ENCODE measurements at places on chromosomes 3 and 15.

GRCh38 chr3:53614307-53614706 lies 119.9 kb downstream of the CACNA1D start:
- DNase-seq: no peak

DNA sequence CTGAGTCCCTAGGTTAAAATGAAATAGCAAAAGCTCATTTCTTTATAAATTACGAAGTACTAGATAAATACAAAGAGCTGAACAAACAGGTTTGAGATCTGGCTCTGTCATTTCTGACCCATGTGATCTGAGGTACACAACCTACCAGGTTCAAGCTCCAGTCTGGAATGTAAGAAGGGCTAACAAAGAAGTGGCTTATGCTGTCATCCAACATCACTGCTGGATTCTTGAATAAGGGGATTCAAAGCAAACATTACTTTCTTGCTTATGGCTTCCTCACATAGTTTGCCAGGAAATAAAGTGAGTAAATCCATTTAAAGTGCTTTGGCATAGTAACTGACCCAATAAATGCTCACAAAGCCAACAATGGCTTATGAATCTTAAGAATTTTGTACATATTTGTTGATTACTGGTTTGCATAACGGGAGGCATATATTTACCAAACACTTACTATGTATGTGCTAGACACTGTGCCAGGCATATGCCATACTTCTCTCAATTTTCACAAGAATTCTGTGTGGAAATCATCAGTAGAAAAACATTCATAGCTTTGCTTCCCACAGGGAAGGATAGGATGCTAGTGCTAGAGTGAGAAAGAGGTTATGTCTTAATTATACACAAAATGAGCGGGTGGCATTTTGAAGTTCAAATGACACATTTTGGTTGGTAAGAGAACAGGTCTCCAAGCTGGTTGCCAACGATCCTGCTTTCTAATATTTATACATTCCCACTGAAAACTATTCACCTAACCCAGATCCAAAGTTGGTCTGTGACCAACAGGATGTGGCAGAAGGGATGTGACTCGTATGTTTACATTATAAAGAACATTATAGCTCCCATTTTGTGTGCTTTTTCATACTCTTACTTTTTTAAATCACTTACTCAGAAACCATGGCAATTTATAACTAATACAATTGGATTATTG lies 38.7 kb upstream of the CSPG5 start:
- DNase-seq: no peak

DNA sequence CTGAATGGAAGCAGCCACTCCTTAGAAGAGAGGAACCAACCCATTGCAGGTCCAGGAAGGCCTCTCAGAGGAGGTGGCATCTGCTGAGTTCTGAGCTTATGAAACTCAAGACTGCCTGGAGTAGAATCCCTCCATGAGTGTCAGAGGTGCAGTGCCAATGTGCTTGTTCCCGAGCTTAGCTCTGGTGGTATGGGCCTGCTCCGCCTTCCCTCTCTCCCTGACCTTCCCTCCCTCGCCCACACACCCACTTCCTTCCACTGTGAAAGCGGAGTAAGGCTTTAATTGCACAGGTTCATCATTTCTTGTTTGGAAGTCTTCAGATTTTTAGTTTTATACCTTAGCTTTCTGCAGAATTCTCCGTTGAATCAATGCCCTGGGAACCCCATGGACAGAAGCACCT lies 208.0 kb upstream of the BHLHE40 start:
- no peak for DNase-seq

GRCh38 chr3:24454856-24455255 lies 39.8 kb downstream of the THRB start:
- no peak for DNase-seq

- no peak for DNase-seq
Observed at GRCh38 chr3:4688411-4688810, 195.3 kb downstream of the ITPR1 start.

DNA sequence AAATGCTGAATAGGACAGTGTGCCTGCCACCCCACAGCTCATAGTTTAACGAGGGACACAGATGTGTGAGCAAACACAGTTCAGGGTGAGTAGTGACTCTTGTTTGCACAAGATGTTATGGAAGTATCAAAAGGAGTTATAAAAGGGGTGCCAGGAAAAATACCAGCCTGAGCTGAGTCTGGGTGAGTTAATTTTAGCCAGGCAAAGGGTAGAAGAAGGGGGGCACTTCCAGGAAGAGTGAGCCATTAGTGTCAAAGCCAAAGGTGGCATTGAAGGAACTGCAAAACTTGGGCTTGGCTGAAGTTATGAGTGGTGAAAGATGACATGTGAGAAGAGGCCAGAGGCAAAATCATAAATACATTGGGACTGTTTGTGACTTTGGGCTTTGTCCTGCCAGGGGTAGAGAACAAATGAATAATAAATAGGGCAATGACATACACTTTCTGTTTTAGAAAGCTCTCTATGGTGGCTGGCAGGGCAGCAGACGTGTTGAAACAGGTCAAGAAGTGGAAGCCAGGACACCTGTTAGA lies 1.9 kb upstream of the SPPL2A start:
- no peak for DNase-seq

GRCh38 chr3:95629802-95630201 lies 1184.6 kb upstream of the EPHA6 start:
- no peak for DNase-seq

GRCh38 chr15:81068516-81068915 lies 65.6 kb upstream of the CFAP161 start:
- DNase-seq: no peak

- DNase-seq: no peak
Observed at GRCh38 chr3:131856171-131856570, 178.6 kb downstream of the CPNE4 start.

DNA sequence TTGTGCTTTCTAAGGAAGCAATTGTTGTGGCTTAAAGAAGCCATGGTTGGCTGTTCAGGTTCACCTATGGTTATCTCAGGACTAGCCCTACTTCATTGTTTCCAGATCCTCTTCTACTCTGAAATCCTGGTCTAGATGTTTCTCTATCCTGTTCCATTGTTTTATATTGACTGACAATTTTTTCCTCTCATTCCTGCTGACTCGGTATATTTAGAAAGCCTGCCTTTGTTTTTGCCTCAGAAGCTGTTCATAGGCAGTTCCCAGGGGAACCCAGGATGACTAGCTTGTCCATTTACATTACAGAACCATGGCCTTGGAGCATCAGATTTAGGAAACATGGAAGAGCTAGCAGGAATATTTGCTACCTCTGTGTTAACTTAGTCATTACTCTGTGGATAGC lies 64.0 kb downstream of the SLC9C1 start:
- DNase-seq: no peak

DNA sequence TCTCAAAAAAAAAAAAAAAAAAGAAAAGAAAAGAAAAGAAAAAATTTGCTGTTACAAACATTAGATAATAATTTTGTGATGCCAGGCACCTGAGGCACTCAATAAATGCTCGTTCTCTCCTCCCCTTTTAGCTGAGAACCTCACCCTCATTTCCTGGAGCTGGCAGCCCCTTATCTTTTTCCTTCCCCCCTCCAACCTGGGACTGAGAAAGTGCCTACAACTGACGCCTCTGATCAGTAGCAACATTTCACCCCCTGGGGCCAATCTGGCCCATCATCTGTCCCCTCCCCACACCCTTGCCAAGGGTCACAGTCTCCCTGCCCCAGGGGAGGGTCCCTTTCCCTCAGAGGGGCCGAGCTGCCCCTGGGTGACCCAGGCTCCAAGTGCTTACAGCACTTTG lies 12.6 kb upstream of the RNU6-1 start:
- no peak for DNase-seq

DNA sequence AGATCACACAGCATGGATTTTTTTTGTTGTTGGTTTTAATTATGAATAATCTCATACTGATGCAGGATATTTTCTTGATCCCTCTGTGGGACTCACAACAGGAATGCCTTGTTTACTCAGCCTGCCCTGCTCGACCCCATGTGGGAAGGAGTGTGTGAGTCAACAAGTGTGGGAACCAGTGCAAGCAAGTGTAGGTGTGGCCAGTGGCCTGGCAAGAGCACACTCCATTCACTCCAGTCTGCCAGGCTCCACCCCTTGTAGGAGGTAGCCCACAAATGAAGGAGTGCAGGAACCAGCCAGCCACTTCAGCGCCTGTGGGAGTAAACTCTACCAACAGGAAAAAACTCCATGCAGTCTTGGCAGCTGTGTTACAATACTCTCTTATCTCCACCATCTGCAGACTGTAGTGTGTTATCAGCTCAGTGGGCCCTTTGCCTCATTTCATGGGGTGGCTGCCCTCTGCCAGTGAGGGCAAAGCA lies 393.6 kb downstream of the OTOL1 start:
- no peak for DNase-seq

GRCh38 chr15:45573961-45574629 lies 13.1 kb upstream of the BLOC1S6 start:
- no peak for DNase-seq

DNA sequence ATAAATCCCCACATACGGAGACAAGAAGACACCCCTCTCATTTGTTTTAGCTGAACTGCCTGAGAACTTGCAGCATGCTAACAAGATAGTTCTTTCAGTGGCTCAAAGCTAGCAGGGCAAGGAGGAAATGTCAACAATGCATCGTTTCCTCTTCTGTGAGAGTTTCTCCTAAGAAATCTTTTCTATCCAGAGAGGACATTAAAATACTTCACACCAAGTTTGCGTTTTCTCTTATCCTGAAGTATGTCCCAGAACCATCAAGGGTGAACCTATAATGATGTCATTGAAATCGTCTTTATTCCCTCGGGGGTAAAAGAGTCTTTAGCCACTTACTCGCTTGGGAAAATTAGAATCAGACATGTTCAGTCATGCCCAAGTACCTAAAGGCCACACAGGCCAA lies 541.7 kb upstream of the MDFIC2 start:
- DNase-seq: no peak

- DNase-seq: no peak
Observed at GRCh38 chr15:99009741-99010330, 2.2 kb upstream of the PGPEP1L start.

DNA sequence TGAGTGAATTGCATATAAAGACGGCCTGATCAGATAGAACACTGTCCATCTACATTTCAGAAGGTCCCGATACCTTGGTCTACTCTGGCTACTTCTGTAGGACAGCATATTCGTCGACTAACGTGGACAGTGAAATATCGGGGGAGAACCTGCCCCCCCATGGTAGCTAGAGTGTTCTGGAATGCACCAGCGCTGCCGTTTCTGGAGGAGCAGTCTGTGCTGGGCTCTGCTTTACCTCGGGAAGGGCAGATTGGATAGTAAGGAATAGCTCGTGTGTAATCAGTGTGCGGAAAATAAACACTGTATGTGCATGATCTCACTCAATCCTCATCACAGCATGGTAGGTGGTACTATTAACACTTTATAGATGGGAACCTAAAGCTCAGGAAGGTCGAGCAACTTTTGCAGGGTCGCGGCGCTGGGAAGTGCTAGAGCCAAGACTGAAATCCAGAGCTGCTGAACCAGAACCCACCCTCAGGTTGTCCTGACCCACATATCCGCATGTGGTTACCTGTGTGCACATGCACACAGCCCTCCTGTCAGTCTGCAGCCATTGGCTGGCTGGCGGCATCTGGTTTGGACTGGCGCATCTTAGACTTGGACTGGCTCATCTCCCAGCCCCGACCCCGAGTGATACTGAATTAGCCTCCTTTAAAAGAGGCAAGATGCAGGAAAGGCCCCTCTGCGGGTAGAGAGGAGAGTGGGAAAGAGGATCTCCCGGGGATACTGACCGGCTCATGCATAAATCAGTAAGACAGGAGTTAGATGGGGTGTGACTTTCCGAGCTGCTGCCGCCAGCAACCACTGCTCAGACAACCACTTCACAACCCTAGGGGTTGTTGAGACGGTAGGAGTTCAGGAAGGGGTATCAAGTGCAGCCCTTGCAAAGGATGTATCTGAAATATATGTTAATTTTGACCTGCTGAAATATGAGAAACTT lies 155.0 kb upstream of the BHLHE40 start:
- no peak for DNase-seq

GRCh38 chr3:37145611-37146010 lies 28.8 kb downstream of the LRRFIP2 start:
- DNase-seq: no peak

DNA sequence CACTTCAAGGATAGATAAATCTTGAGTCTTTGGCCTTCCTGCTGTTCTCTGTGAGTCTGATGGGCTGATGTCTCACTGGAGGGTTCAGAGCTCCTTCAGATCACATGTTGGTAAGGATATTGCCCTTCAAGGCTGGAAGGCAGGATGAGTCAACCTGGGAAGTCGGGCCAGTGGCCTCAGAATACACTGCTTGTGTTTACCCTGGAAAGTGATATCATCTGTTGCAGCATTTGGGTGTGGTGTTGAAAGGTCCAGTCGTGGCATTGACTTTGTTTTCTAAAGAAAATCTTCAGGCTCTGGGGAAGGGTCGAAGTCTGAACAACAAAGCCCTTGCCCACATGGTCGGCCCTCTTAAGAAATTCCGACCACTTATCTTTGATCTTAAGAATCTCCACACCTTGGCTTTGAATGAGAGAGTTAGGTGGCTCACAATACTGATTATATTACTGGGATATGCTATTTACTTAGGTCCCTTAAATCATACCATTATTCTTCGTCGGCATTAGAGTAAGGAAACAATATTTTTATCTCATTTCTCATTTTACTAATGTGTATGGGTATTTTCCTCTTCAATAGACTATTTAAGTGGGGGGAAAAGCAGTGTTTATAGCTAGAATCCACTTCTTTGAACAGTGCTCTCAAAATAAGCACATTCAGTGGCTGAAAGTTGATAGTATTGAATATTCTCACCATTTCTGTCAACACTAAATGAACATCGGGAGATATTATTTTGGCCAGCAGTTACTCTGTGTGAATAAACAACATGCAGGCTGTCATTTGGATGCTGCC lies 303.9 kb upstream of the RASGRP1 start:
- no peak for DNase-seq

- DNase-seq: no peak
Observed at GRCh38 chr3:152269831-152270734, 1.4 kb downstream of the MBNL1 start.

DNA sequence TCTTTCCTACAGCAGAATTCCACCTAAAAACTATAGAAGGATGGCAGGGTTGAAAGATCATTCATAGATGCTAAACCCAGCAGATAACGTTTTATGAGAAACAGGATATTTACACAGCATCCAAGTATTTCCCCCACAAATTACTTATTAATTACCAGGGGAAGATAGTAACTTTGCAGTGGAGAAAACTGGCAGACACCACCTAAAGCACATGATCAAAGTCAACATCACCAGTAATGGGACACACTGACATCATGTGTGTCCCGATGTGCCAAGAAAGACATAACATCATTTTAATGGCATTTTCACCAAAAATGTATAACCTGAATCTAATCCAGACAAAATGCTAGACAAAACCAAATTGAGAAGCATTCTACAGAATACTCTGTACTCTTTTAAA lies 220.4 kb upstream of the THBS1 start:
- no peak for DNase-seq

Data from hypothalamus (tissue), 51 donors.